ENCODE measurements at places on chromosomes 13 and 19. TPM values are rescaled to one million over a fixed set of nuclear protein-coding genes. Genes with fewer than 3 reads are reported as not detected.

- H3K27ac ChIP-seq = peak overlapping the region; percentile 70
- no peaks in the 10 kb centered on the region for H3K36me3 ChIP-seq
- no peaks in the 10 kb centered on the region for H3K27me3 ChIP-seq
- H3K4me1 ChIP-seq = peaks cover 4% of the 10 kb centered on the region
- H3K4me3 ChIP-seq = no peak overlapping the region
- DNase-seq = no peak
Measured at GRCh38 chr13:77386046-77386445, 59.2 kb upstream of the MYCBP2 start.

GRCh38 chr13:30798776-30799355, 63.5 kb downstream of the ALOX5AP start:
- H3K27ac ChIP-seq = no peak overlapping the region
- DNase-seq = no peak
- no peaks in the 10 kb centered on the region for H3K36me3 ChIP-seq
- no peaks in the 10 kb centered on the region for H3K4me1 ChIP-seq
- H3K4me3 ChIP-seq = no peak overlapping the region

The LILRA1 gene
- 0.47 TPM for total RNA-seq

The RASL11A gene
- total RNA-seq = 9.3 TPM

The BCAM gene
- 82.1 TPM for total RNA-seq

- DNase-seq = no peak
- no peak overlapping the region for H3K27ac ChIP-seq
- H3K4me1 ChIP-seq = no peaks in the 10 kb centered on the region
- peaks cover 81% of the 10 kb centered on the region for H3K36me3 ChIP-seq
- H3K27me3 ChIP-seq = no peaks in the 10 kb centered on the region
Measured at GRCh38 chr19:43735957-43736356, 18.8 kb downstream of the SMG9 start.

- no peaks in the 10 kb centered on the region for H3K27me3 ChIP-seq
- H3K36me3 ChIP-seq = peaks cover 25% of the 10 kb centered on the region
- peaks cover 29% of the 10 kb centered on the region for H3K4me1 ChIP-seq
- DNase-seq = no peak
- H3K4me3 ChIP-seq = no peak overlapping the region
Measured at GRCh38 chr19:34305221-34306083, 51.1 kb downstream of the GARRE1 start.

DNA sequence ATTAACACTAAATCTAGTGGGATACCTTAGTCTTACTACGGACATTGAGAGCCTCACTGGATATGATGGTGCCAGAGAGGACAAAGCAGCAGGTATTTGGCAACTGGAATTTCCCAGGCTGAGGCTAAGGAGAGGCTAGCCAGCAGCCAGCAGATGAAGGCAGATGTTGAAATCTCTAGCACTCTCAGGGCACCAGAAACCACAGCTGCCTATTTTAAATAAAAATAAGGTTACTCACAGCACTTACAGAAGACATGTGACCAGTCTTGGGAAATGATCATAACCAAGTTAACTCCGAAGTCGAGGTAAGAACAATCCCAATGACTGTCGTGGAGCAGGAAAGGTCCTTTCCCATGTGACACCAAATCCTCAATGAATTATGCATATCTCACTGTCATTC, 1726.0 kb downstream of the EFNB2 start:
- no peak for DNase-seq
- H3K27me3 ChIP-seq = no peaks in the 10 kb centered on the region

DNA sequence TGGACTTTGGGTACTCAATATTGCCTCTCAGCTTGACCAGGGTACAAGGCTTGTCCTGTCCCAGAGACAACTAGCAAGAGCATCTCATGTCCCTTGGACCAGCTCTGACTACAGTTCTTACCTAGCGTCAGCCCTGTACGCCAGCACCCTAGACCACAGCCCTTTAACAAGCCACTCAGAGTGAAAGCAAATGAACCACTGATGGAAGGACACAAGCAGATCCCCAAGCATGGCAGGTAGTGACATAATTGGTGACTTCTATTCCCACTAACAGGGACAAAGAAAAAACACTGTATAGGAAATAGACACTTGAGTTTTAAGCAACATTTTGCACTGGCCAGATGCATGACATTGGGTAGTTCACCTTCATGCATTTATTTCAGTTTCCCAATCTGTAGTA, 8.8 kb upstream of the LRCH1 start:
- no peaks in the 10 kb centered on the region for H3K4me1 ChIP-seq
- H3K27ac ChIP-seq = no peak overlapping the region
- H3K27me3 ChIP-seq = no peaks in the 10 kb centered on the region

The YJEFN3 gene
- 0.85 TPM for total RNA-seq

DNA sequence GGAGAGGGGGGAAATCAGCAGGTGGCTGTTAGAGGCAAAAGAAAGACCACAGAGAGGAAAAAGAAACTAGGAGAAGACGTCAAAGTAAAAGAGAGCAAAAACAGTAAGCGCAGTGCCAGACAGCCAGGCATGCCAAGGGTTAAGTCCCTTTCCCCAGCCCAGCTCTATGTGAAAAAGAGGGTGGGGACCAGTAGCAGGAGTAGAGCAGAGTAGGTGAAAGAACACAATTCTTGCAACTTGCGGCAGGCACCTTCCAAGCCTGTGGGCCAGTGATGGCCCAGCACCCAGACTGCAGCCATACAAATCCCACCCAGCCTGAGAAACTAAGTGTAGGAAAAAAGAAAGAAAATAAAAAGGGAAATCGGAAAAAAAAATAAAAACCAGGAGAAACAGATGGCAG, 64.2 kb upstream of the ZNF85 start:
- no peaks in the 10 kb centered on the region for H3K4me1 ChIP-seq
- DNase-seq = no peak
- H3K27me3 ChIP-seq = no peaks in the 10 kb centered on the region
- H3K27ac ChIP-seq = no peak overlapping the region
- no peak overlapping the region for H3K4me3 ChIP-seq
- H3K36me3 ChIP-seq = no peaks in the 10 kb centered on the region

The USHBP1 gene
- 4.3 TPM for total RNA-seq

DNA sequence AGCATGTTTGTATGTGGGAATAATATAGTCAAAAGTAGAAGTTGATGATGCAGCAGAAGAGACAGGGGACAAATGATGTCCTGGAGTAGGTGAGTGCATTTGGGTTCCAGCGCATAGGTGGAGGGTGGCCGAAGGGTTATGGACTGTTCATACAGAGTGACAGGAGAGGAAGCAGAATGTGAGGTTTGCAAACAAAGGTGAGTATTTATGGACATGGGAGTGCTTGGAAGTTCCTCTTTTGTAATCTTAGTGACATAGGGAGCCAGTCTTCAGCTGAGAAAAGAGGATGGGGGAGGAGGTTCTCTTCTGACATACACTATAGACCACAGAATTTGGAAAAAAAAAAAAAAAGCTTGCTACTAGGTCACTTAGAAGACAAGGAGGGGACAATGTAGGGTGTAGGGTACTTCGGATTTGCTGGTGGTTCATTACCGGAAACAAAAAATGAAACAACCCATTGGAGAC, 331.6 kb downstream of the DLEU7 start:
- no peak overlapping the region for H3K4me3 ChIP-seq
- no peaks in the 10 kb centered on the region for H3K4me1 ChIP-seq
- no peak for DNase-seq
- no peaks in the 10 kb centered on the region for H3K27me3 ChIP-seq

DNA sequence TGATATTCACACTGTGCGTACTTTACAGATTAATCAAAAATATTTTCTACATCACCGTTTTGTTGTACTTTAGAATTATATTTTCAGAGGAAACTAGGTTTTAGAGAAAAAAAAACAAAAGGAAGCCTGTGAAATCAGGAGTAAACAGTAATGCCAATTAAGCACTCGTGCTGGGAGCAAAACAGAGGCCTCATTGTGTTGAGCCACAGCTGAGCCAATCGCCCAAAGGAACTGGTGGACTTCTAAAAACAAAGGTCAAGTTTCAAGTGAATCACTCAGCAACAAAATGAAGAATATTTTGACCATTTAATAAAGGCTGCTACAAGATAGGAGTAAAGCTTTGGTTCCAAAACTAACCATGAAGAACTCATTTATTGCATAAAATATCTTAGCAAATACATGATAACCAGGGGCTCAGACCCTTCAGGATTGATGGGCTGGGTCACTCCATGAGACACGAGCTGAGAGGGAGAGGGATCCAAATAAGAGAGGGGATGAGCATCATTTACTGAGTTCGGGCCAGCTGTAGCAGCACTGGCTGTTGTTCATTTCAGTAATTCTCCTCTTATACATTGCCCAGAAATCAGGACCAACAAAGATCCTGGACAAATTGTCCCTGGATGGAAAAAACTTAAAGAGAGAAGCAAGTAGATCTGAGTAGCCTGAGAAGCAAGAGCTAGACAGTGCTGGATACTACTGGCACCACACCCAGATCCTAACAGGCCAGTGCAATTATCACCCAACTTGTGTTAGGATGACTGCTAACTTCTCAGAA, 8.3 kb upstream of the NALCN start:
- no peaks in the 10 kb centered on the region for H3K4me1 ChIP-seq
- H3K27me3 ChIP-seq = no peaks in the 10 kb centered on the region
- no peak for DNase-seq
- H3K36me3 ChIP-seq = no peaks in the 10 kb centered on the region
- H3K4me3 ChIP-seq = no peak overlapping the region

The S1PR2 gene
- 14.7 TPM for total RNA-seq

The GSX1 gene
- total RNA-seq = not detected

DNA sequence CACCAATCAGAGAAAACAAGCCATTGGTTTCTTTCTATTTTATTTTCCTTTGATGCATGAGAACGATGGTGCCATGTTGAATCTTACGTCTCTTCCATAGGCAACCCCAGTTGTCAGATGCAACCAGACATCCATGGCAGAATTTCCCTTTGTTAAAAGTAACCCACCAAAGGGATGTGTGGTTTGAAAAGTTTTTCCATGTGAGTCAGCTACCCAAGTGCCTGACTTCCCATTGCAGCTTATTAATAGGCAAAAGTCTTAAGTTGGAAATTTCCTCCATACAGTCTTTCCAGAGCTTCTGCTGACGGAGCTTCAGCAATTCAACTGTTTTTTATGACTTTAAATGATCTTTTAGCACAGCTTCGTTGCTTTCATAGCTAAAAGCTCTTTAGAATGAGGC, 73.8 kb upstream of the FAM216B start:
- DNase-seq = no peak
- no peaks in the 10 kb centered on the region for H3K27me3 ChIP-seq
- no peak overlapping the region for H3K4me3 ChIP-seq
- no peaks in the 10 kb centered on the region for H3K36me3 ChIP-seq

The CCDC194 gene
- not detected for total RNA-seq

GRCh38 chr13:69585656-69586055, 522.0 kb upstream of the ATXN8OS start:
- no peak overlapping the region for H3K4me3 ChIP-seq
- no peak for DNase-seq
- H3K27me3 ChIP-seq = no peaks in the 10 kb centered on the region
- H3K36me3 ChIP-seq = no peaks in the 10 kb centered on the region
- no peaks in the 10 kb centered on the region for H3K4me1 ChIP-seq

- no peak overlapping the region for H3K4me3 ChIP-seq
- no peaks in the 10 kb centered on the region for H3K4me1 ChIP-seq
- H3K27me3 ChIP-seq = no peaks in the 10 kb centered on the region
Measured at GRCh38 chr13:107545946-107546502, 669.3 kb downstream of the LIG4 start.

DNA sequence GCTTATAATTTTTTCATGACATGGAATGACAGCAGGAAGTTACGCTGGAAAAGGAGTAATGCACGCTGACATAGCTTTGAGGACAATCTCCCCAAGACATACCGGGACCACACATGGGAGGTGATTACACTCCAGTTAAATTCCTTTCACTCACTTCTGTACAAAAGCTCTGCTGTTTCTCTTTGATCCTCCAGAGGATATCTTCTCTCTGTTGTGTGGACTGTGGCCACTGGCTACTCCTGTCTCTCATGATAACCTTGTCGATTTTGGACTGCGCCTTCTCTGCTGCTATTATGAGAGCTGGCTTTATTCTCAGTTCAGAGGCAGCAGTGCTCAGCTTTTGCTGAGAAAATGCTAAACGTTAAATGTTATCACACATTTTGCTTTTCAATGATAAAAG, 464.6 kb downstream of the FGF9 start:
- H3K4me1 ChIP-seq = no peaks in the 10 kb centered on the region
- H3K4me3 ChIP-seq = no peak overlapping the region
- no peak overlapping the region for H3K27ac ChIP-seq
- DNase-seq = no peak
- no peaks in the 10 kb centered on the region for H3K36me3 ChIP-seq
- H3K27me3 ChIP-seq = no peaks in the 10 kb centered on the region

The PEX11G gene
- 1.1 TPM for total RNA-seq

The FAM32A gene
- total RNA-seq = 56.8 TPM

- no peak overlapping the region for H3K27ac ChIP-seq
- H3K27me3 ChIP-seq = no peaks in the 10 kb centered on the region
- no peak overlapping the region for H3K4me3 ChIP-seq
- DNase-seq = no peak
- no peaks in the 10 kb centered on the region for H3K36me3 ChIP-seq
- no peaks in the 10 kb centered on the region for H3K4me1 ChIP-seq
Measured at GRCh38 chr13:83773961-83774360, 108.3 kb downstream of the SLITRK1 start.

GRCh38 chr19:55694656-55695491, 19.8 kb downstream of the EPN1 start:
- no peak overlapping the region for H3K27ac ChIP-seq
- DNase-seq = no peak
- H3K4me3 ChIP-seq = no peak overlapping the region
- no peaks in the 10 kb centered on the region for H3K4me1 ChIP-seq
- peaks cover 74% of the 10 kb centered on the region for H3K36me3 ChIP-seq
- no peaks in the 10 kb centered on the region for H3K27me3 ChIP-seq

The ZNF439 gene
- total RNA-seq = 4.6 TPM

GRCh38 chr19:17562097-17562496, 6.6 kb downstream of the COLGALT1 start:
- H3K27me3 ChIP-seq = no peaks in the 10 kb centered on the region
- DNase-seq = no peak
- H3K27ac ChIP-seq = peak overlapping the region; percentile 16
- H3K4me3 ChIP-seq = no peak overlapping the region
- H3K36me3 ChIP-seq = peaks cover 20% of the 10 kb centered on the region

DNA sequence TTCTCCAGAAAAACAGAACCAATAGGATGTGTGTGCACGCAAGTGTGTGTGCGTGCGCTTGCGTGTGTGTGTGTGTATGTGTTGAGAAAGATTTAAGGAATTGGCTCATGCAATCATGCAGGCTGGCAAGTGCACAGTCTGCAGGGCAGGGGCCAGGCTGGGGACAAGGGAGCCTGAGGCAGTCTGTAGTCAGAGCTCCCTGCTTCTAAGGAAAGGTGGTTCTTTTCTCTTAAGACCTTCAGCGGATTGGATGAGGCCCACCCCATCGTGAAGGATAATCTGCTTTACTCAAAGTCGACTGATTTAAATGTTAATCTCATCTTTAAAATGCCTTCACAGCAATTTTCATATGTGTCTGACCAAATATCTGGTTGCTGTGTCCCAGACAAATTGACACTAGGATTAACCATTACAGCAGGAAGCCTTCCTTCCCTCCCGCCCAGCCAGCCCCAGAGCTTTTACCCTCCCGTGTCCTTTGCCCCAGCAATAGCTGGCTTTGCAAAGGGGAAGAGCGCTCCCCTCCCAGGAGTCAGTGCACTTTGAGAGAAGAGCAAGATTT, 15.0 kb upstream of the NAXD start:
- H3K27ac ChIP-seq = no peak overlapping the region
- H3K27me3 ChIP-seq = no peaks in the 10 kb centered on the region
- no peak overlapping the region for H3K4me3 ChIP-seq
- DNase-seq = no peak
- H3K36me3 ChIP-seq = no peaks in the 10 kb centered on the region

- no peaks in the 10 kb centered on the region for H3K36me3 ChIP-seq
- H3K27ac ChIP-seq = no peak overlapping the region
- peak; percentile 62 for DNase-seq
- no peaks in the 10 kb centered on the region for H3K27me3 ChIP-seq
- no peaks in the 10 kb centered on the region for H3K4me1 ChIP-seq
- peak overlapping the region; percentile 53 for H3K4me3 ChIP-seq
Measured at GRCh38 chr19:9914315-9915207, 21.8 kb downstream of the OLFM2 start.

Data from right atrium auricular region (tissue), 2 donors.